CD4-positive, alpha-beta T cell (primary cell): ENCODE measurements at places on chromosomes 11 and 22.

DNA sequence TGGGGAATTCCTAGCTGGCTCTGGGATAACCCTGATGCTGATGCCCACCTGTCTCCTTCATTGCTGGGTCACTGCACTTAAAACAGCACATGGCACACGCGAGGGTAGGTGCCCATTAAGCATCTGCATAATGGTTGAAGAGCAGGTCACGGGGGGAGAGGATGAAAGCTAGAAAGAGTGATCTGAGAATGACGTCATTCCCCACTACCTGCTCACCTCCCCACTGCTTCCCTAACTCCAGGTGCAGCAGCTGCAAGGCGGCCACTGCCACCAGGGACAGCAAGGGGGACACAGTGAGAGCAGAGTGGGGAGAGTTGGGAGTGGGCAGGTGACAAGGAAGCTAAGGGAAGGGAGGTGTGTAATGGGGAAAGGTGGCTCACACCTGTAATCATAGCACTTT, 27.0 kb downstream of the ADA2 start:
- DNase-seq, result no peak

- DNase-seq, result no peak
Measured at GRCh38 chr11:2550606-2550970, 105.8 kb downstream of the KCNQ1 start.

- DNase-seq, result peak; percentile 4
Measured at GRCh38 chr11:120985718-120986569, 38.0 kb upstream of the TBCEL start.

GRCh38 chr22:46564084-46564714, 26.8 kb upstream of the CELSR1 start:
- DNase-seq, result no peak

DNA sequence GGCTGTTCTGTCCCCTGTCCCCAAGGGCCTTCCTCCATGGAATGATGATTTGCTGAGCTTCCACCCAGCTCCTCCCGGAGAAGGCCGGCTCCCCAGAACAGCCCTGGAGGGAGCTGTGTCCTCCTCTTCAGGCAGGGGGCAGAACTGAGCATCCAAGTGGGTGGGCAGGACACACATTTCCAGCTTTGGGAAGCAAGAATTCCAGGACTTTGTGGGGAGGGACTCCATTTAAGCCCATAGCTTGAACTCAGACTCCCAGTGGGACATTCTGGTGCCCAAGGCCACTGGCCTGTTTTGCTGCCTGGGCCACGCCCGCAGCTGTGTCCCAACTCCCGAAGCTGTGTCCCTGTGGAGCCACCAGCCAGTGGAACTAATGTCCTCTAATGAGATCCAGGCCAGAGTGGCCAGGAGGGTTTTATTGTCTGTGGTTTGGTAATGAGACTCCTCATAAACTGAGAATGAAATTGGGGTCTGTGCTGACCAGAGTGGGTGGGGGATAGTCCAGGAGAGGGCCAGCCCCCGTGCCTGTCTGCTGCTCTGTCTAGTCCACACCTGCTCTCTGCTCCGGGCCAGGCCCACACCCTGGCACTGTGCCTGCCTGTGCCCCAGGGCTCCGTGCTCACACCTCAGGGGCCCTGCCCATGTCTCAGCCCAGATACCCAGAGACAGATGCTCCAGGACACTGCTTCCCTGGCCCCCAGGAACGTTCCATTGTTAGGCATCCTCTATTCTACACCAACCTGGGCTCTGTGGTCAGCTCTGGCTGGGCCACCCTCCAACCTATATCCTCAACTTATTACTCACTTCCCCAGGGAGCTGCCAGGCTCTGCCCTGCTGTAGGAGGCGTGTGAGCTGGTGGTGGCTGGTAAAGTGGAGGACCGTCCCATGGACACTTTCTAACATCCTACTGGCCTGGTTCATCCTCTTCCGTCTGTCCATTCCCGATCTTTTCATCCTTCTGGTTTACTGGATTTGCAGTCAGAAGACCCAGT, 7.6 kb downstream of the NECTIN1 start:
- no peak for DNase-seq
